ENCODE measurements at places on chromosomes 6 and 20. TPM values are rescaled to one million over a fixed set of nuclear protein-coding genes. Genes with fewer than 3 reads are reported as not detected.

Gene TCF15
- 1.8 TPM for total RNA-seq

GRCh38 chr20:54416770-54417169 lies 58.6 kb upstream of the DOK5 start:
- DNase-seq, result no peak
- no peaks in the 10 kb centered on the region for H3K4me1 ChIP-seq
- H3K36me3 ChIP-seq, result no peaks in the 10 kb centered on the region
- H3K27me3 ChIP-seq, result no peaks in the 10 kb centered on the region
- no peak overlapping the region for H3K4me3 ChIP-seq

GRCh38 chr6:75202676-75203131 lies 3.1 kb downstream of the COL12A1 start:
- H3K27me3 ChIP-seq, result peaks cover 64% of the 10 kb centered on the region
- H3K4me3 ChIP-seq, result peak overlapping the region; percentile 59
- no peaks in the 10 kb centered on the region for H3K36me3 ChIP-seq
- no peak for DNase-seq
- H3K27ac ChIP-seq, result peak overlapping the region; percentile 91

Gene DEFB132
- not detected for total RNA-seq

Gene DUSP15
- total RNA-seq, result 13.3 TPM

DNA sequence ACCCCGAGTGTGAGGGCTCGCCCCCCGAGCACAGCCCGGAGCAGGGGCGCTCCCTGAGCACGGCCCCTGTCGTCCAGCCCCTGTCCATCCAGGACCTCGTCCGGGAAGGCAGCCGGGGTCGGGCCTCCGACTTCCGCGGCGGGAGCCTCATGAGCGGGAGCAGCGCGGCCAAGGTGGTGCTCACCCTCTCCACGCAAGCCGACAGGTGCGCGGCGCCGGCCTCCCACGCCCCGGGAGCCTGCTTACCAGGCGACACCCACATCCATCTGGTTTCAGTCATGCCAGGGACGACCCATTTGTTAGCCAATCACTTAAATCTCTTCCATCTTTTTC lies 73.5 kb upstream of the PBOV1 start:
- peaks cover 39% of the 10 kb centered on the region for H3K36me3 ChIP-seq
- no peaks in the 10 kb centered on the region for H3K4me1 ChIP-seq
- H3K27ac ChIP-seq, result no peak overlapping the region
- H3K4me3 ChIP-seq, result no peak overlapping the region
- DNase-seq, result no peak

Gene EEF1E1
- 51.5 TPM for total RNA-seq

All from spinal cord (tissue), 10 donors.